Hepatocyte (in vitro differentiated cells): ENCODE measurements at places on chromosomes 5 and 9. TPM values are rescaled to one million over a fixed set of nuclear protein-coding genes. Genes with fewer than 3 reads are reported as not detected.

GRCh38 chr9:108463932-108464606 is 391.7 kb downstream of the ACTL7B start:
- no peak for DNase-seq

DNA sequence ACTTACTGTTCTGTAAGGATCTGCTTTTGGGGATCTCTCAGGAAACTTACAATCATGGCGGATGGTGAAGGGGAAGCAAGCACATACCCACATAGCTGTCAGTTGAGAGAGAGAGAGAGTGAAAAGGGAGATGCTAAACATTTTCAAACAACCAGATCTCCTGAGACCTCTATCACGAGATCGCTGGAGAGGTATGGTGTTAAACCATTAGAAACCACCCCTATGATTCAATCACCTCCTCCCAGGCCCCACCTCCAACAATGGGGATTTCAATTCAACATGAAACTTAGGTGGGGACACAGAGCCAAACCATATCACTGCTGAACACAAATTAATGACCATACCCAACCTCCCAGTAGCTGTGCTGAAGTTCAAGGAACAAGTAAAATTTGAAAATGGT is 48.2 kb upstream of the PRDM9 start:
- DNase-seq: no peak

Gene LCN1
- polyA plus RNA-seq: 0.63 TPM in 1 of 2 replicates, not detected in the other

Gene TXNDC8
- polyA plus RNA-seq: not detected in 2 replicates

- no peak for DNase-seq
Measured at GRCh38 chr9:34484678-34485077, 26.1 kb downstream of the DNAI1 start.

DNA sequence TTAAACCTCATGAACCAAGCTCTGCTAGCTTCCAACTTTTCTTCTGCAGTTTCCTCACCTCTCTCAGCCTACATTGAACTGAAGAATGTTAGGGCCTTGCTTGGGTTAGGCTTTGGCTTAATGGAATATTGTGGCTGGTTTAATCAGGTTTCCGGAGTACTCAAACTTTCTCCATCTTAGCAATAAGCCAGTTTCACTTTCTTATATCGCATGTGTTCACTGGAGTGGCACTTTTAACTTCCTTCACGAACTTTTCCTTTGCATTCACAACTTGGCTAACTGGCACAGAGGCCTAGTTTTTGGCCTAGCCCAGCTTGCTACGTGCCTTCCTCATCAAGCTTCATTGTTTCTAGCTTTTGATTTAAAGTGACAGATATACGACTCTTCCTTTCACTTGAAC is 81.0 kb upstream of the MAST4 start:
- no peak for DNase-seq

GRCh38 chr9:125494653-125494915 is 212.4 kb downstream of the MAPKAP1 start:
- no peak for DNase-seq

DNA sequence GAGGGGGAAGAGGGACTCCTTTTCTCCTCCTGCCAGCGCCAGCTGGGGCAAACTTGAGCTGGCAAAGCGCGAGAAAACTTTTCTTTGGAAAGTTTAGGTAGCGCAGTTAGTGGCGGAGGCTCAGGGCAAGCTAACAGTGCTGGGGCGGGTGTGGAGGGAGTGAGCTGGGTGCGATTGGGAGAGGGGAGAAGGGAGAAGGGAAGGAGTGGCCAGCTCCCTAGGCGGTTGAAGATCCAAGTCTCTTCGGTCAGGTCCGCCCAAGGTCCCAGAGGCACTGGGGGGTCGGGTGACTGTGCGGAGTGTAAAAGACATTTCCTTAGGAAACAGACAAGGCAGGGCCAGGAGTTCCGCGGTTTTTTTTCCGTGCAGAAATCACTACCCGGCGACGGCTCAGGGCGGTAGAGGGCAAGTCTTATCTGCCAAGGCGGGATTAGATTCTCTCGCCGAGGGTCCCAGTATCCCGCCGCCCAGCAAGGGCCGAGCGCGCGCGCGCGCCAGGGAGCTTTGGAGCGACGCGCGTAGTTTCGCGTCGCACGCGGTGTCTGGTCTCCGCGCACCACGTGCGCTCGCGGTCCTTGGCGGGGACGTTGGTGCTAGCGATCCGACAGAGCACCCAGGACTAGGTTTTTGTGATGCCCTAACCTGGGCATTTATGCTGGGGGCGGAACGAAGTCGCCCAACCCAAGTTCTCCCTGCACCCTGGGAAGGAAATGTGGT is 33.6 kb upstream of the NFIB start:
- no peak for DNase-seq

- DNase-seq: no peak
Measured at GRCh38 chr5:153988510-153988909, 50.2 kb downstream of the FAM114A2 start.

GRCh38 chr9:125272697-125273096 is 11.1 kb downstream of the GAPVD1 start:
- DNase-seq: peak; percentile 58

- no peak for DNase-seq
Measured at GRCh38 chr9:107285286-107285685, 2.2 kb downstream of the RAD23B start.

DNA sequence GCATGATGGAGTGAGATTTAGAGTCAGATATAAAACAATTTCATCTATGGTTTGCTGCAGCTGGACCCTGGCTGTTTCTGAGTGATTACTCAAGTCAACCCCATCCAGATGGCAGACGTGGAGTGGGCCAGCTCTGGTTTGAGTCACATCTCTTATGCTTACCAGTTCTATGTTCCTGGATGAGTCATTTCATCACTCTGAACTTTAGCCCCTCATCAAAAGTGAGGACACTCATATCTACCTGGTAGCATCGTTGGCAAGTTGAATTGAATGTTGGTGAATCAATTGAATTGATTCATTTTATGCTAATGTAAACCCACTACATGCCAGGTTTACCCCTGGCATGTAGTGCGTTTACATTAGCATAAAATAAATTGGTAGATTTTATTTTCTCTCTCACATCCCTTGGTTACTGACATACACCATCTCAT is 176.4 kb downstream of the FGF18 start:
- DNase-seq: no peak

DNA sequence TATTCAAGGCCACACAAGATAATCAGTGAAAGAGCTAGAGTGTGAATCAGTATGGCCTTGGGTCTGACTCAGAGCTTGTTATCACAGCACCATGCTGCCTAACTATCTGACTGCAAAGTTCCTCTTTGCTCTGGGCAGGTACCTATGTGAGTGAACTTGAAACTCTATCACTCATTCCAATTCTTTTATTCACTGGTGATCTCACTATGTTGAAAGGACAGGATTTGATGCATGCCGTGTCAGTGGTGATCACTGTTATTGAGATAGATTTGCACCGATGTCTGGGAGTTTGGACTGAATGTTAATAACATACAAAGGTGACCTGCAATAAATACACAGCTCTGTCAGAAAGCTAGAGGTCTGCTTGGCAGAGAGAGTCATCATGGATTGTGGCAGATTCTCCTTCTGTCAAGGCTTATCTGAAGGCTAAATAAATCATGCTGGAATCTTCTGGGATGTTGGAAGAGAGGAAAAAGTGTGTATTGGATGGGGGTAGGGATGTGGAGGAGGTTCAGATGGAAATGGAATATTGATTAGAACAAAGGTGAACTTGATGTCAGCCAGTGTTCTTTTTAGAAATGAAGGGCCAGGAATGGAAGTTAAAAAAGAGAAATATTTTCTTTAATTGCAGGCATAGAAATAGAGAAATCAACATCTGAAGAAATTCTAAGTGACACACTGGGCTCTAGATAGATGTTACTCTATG is 91.8 kb upstream of the TNC start:
- DNase-seq: peak; percentile 45

DNA sequence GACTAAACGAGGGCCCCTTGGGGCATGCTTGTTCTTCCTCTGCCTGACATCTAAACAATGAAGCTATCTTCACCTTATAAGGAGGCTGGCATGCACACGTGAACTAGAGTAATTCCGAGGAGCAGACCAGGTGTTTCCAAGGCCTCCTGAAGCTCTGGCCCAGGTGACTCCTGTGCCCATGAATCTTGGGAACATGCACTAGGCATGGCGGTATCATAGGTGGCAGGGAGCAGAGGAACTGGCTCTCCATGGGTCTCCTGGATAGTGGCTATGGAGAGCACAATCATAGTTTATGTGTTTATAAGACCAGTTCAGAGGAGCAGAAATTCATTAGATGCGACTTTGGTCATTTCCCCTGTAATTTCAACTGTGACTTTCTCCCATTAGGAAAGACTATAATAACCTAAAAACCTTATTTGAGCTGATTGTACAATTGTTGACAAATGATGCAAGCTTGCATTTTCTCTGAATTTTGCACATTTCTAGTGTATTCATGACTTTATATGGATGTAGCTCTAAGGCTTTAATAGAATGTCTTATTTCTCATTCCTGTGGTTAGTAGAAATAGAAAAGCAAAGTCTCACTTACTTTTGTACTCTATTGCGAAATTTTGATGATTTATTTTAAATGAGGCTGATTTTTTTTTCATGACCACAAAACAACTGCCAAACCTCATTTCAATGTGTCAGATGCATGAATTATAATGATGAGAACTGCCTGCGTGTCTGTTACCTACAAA is 135.3 kb upstream of the RPS23 start:
- DNase-seq: no peak

Gene OR1J2
- not detected in 2 replicates for polyA plus RNA-seq

Gene AOPEP
- polyA plus RNA-seq: 81.3 and 82.8 TPM in 2 replicates

DNA sequence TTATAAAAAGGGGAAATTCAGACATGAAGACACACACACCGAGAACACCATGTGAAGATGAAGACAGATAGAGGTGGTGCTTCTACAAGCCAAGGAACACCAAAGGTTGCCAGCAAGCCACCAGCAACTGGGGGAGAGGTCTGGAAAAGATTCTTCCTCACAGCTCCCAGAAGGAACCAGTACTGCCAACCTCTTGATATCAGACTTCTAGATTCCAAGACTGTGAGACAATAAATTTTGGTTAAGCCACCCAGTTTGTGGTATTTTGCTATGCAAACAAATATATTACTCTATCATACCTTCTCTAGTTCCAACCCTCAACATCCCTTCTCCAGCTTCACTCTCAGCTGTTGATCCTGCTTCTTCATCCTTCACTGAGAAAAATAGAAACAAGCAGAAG is 451.1 kb downstream of the EBF1 start:
- DNase-seq: no peak

GRCh38 chr5:56567278-56567677 is 248.1 kb upstream of the MAP3K1 start:
- DNase-seq: no peak

- peak; percentile 89 for DNase-seq
Measured at GRCh38 chr5:136769900-136770684, 404.7 kb upstream of the TRPC7 start.

Gene KCNN2
- polyA plus RNA-seq: 6.4 and 9.5 TPM in 2 replicates

Gene EGFL7
- 82.5 and 82.6 TPM in 2 replicates for polyA plus RNA-seq

Gene MARVELD2
- polyA plus RNA-seq: 19.6 and 26.4 TPM in 2 replicates

DNA sequence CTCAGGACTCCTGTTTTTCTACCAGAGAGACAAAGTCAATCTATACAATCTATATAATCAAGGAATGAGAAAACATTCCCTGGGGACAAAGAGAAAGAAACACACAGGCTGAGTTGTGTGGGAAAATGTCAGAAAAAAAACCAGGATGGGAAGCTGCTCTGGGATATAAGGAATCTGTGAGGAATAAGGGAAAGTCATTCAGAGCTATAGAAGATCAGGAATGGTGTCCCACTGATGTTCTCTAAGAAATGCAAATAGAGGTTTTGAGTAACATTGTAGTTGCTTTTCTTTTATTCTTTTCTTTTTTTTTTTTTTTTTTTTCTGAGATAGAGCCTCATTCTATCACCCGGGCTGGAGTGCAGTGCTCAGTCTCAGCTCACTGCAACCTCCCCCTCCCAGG is 605.9 kb upstream of the KLF4 start:
- DNase-seq: no peak

Gene GKAP1
- polyA plus RNA-seq: 5.0 and 8.8 TPM in 2 replicates

DNA sequence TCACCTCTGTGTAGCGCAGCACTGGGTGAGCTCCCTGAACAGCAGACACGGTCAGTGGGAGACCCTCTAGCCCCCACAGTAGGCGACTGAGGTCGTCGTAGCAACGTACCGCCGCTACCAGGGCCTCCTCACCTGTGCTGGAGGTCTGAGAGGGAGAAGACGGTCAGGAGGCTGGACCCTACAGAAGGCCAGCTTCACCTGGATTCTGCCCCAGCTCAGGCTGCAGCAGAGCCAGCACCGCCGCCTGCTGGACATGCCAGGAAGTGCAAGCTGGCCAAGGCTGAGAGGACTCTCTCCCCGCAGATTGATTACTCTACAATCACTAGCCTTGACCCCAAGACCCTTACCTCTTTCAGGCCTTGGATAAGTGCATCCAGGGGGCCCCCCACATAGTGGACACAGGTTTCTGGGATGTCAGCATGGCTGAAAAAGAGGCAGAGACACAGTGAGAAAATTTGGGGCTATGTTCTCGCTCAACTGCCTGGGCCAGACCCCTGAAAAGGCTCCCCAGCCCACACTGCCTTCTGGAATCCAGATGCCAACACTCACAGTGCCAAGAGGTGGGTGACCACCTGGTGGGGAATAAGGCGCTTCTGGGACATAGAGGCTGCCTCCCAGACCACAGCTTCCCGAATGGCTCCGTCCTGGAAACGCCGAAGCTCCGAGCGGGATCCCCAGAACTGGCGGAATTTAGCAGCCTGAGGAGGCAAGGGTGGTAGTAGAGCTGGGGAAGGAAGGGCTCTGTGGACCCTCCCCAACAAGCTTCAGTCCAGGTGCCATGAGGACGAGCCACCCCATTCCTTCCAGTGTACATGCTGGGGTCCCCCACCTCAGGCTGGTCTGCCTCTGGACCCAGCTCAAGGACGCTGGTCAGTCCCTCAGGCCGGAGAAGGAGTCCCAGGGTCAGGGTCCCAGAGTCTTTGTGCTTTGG is 6.9 kb downstream of the NOL6 start:
- DNase-seq: peak; percentile 79

Gene PDE6A
- polyA plus RNA-seq: 3.7 and 3.9 TPM in 2 replicates

Gene CCNJL
- polyA plus RNA-seq: 9.5 and 10.8 TPM in 2 replicates
